ENCODE measurements at places on chromosomes 3 and 15. TPM values are rescaled to one million over a fixed set of nuclear protein-coding genes. Genes with fewer than 3 reads are reported as not detected.
A peak's percentile ranks its signal among the peaks of the same experiment; 100 is the strongest.

- no peaks in the 10 kb centered on the region for H3K36me3 ChIP-seq
- peaks cover 18% of the 10 kb centered on the region for H3K27me3 ChIP-seq
- H3K4me1 ChIP-seq = peaks cover 32% of the 10 kb centered on the region
- peak overlapping the region; percentile 97 for H3K27ac ChIP-seq
These were observed 1.6 kb upstream of the KLF13 start for GRCh38 chr15:31324806-31325594.

Gene OXTR
- polyA plus RNA-seq = not detected

DNA sequence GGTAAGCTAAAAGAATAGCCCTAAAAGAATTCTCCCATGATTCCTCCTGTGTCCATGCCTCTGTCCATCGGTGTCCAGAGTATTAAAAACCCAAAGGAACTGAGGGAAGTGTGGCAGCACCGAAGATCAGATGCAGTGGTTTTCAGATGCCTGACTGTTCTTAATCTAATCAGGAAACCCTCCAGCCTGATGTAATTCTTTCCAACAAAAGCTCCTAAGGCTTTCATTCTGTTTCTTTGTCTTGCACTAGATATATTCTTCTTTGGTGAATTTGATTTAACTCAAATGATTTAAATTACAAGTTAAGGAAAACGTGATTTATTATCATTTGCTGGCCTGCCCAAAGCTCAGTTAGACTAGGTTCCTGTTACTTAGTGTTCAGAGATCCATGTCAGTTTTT lies 71.2 kb downstream of the ARHGAP31 start:
- no peak overlapping the region for H3K4me3 ChIP-seq
- peaks cover 2% of the 10 kb centered on the region for H3K27me3 ChIP-seq
- no peak overlapping the region for H3K27ac ChIP-seq
- no peaks in the 10 kb centered on the region for H3K36me3 ChIP-seq
- H3K4me1 ChIP-seq = no peaks in the 10 kb centered on the region

DNA sequence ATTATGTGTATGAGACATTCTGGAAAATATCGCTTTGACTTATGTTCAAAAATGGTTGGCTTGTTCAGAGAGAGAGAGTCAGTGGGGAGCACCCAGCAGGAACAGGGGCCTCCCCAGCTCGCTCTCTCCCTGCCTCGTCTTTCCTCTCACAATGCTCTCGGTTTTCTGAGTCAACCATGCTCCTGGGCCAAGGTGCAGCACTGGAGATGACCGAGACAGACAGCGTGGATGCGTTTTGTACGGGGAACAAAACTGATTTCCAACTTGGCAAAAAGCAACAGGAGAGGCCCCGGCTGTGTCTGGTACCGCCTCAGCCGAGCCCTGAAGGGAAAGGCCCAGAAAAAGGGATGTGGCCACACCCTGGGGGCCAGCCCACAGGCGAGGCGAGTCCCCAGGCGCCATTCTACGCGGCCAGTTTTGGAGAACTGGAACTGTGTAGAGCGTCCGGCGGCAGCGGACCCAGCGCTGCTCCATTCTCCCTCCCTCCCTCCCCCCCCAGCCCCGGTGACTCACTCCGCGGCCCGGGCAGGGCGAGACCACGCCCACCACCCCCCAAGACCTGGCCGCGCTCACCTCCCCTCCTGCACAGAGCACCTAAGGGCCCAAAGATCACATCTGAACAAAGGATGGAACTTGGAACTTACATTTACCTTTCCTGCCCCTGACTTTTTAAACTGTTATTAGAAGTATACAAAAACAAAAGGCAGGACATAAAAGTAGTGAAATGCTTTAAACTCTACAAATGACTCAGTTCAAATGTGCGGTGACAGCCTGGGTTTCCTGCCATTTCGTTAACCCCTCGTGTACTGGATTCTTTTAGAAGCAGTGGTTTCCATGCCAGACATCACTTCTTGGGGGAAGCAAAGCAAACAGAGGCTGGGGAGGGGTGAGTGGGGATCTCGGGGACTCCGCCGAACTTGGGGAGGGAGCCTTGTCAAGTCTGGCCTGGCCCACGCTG lies 12.7 kb downstream of the ATP10A start:
- peak overlapping the region; percentile 97 for H3K27ac ChIP-seq
- H3K27me3 ChIP-seq = peaks cover 6% of the 10 kb centered on the region
- peak; percentile 76 for DNase-seq
- peak overlapping the region; percentile 97 for H3K4me3 ChIP-seq

DNA sequence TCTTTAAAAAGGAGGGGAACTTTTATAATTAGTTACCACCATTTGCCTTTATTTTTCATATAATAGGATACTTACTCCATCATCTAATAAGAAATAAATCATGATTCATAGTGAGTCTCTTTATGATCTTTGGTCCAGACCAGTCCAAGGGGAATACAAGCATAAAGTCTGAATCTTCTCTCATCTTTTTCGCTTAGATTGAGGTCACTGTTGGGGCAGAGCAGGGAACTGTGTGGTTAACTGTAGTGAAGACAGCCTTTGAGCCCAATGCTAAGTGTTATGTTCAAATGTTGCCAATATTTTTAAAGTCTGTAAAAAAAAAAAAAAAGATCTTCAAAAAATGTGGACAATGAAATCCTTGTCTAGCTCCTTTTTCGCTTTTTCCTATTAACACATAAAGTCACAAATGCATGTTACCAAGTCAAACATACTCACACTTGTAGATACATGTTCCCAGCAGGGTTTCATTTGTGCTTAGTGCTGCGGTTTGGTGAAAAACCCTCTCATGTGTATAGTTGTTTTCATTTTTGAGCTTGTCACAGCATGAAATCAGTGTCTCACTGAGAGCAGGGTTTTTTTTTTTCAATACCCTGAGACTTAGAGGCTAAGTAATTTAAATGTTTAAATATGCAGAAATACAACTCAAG lies 72.1 kb downstream of the EPHA3 start:
- H3K27ac ChIP-seq = no peak overlapping the region
- no peak overlapping the region for H3K4me3 ChIP-seq
- no peak for DNase-seq

DNA sequence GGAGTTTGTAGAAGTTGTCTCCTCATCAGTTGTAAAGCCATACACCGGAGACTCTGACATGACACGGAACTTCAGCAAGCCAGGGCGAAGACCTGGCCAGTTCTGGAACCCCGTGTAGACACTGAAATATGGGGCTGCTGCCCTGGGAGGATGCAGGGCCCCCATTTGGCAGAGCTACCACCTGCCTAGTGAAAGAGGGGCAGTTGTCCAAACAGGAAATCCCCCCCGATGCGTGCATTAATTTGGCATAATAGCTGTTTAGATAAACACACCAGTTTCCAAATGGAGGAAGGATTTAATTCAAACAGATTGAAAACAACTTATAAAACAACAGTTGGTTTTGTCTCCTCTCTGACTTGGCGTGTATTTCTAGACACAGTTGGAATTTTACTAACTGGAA lies 357.2 kb downstream of the GABRG3 start:
- H3K4me3 ChIP-seq = no peak overlapping the region
- peaks cover 2% of the 10 kb centered on the region for H3K27me3 ChIP-seq
- no peaks in the 10 kb centered on the region for H3K4me1 ChIP-seq
- no peaks in the 10 kb centered on the region for H3K36me3 ChIP-seq
- no peak overlapping the region for H3K27ac ChIP-seq

DNA sequence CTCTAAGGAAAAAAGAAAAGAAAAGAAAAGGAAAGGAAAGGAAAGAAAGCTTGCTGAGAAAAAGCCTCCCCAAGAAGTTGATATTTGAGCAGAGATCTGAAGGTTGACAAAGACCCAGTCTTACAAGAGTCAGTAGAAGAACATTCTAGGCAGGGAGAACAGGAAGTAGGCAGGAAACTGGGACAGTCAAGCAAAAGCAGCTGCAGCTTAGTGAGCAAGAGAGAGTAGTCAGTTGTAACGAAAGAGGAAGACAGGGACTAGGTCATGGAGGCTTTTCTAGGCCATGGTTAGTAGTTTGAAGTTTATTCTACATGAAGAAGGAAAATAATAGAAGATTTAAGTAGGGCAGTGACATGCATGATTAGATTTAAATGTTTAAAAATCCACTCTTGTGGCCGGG lies 31.8 kb upstream of the KLHL6 start:
- no peak overlapping the region for H3K4me3 ChIP-seq
- H3K36me3 ChIP-seq = no peaks in the 10 kb centered on the region
- DNase-seq = no peak
- H3K27me3 ChIP-seq = peaks cover 1% of the 10 kb centered on the region

Gene DOCK3
- not detected for polyA plus RNA-seq
